Karpas-422 (cell line): ENCODE measurements at places on chromosomes 2 and 18.
A peak's percentile ranks its signal among the peaks of the same experiment; 100 is the strongest.

DNA sequence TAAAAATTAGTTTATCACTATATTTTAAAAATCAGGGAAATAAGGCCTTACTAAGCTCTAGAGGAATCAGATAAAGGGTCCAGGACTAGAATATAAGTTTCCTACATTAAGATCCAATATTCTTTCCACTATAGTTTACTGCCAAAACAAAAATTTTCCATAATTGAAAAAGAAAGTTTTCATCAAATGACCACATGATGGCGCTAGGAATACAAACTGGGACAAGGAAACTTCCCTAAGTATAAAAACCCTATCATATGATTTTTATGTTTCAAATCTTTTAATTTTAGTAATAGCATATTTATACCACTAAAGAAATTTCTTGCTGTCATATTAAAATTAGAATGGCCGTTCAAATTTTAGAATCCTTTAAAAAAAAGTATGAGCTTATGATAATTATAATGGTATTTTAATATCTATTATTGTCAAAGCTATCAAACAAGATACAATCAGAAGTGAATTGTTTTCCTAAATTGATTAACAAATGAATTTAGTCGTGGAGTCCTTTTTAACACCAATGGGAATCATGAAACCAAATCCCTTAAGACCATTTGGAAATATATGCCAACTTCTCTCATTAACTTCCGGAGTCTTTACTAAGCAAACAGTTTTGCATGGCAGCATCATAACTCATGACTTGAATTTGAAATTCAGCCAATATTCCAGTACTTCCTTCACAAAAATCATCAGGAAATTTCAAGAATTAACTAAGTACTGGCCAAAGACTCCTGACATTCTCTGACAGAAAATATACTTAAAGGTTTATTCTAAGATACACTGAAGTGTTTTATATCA, 70.3 kb downstream of the SCN1A start:
- peak; percentile 66 for DNase-seq

DNA sequence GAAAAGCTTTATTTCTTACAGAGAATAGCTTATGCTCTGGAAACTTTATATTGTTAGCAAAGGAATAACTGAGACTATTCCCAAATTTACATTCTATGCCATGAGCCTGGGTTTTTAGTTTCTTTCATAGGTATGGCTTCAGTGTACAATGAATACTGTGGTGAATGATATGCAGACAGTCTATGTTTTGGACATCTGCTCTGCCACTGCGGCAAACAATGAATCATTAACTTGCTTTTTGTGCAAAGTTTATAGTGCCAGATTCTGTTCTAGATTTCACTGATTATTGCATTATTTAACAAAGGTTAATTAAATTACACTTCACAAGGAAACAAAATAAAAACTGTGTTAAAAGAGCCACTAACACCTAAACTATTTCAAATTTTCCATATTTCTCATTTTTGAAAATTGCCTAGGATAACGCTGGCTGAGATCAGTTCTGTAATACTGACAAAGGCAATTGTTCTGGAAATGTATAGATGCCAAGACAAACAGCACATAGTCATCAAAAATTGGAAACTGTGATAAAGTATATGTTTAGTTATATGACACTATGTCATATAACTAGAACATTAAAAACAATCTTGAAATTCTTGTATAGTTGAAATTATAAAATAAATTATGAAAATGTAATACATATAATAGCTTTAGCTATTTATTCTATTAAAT, 74.7 kb downstream of the ITSN2 start:
- no peak for DNase-seq

GRCh38 chr18:2657788-2658458, 2.4 kb downstream of the SMCHD1 start:
- peak; percentile 63 for DNase-seq

DNA sequence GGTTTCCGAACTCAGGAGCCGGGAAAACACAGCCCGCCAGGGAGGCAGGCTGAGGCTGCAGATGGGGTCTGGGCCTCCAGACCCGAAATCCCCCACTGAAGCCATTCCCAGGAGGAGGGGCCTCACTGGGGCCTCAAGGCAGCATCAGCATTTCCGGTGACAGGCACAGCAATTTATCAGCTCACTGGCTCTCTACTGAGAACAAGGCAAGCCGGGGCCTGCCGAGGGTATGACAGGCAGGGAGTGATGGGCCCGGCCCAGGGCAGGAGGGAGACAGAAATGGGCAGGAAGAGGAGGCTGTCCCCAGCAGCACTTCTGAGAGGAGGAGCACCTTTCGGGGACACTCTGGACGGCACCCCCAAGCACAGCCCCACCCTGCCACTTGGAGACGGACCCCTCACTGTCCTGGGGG, 12.5 kb downstream of the SDC1 start:
- no peak for DNase-seq

DNA sequence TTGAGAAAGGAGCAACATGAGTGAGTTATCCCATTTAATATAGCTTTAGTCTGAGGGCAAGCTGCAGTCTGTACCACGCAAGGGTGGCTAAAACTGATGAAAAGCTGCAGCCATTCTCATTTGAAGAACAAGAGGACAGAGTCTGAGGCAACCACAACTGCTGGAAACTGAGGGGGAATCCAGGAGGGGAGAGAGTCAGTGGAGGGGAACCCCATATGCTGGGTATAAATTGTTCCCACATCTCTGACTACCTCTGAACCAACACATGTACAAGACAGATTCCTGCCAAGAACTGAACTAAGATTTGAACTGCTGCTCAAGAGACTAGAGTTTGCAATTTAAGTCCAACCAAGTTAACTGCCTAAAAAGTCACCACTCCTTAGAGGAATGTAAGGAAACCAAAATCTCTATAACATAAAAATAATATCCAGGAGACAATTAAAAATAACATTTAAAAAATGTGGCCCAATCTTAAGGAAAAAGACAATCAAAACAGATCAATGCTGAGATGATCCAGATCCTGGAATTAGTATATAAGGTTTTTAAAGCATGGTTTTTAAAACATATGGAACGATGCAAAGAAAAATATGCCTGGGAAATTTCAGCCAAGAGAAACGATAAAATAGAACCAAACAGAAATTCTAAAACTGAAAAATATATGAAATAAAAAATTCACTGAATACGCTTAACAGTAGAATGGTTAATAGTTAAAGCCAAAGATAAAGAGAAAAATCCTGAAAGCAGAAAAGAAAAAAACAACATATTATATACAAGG, 11.2 kb downstream of the CWC22 start:
- DNase-seq = no peak

DNA sequence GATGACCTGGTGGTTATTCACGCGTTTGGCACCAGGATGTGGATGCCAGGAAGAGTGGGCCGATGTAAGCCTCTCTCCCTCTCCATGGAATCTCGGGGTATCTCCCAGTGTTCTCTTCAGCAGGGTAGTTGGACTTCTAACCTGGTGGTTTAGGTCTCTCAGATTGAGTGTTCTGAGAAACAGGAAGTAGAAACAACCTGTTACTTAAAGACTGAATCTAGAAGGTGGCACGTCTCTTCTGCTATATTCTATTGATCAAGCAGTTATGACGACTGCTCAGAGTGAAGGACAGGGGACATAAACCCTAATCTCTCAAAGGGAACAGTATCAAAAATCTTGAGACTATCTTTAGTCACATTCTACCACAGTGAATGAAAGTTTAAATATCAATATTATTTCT, 918.7 kb upstream of the PIK3C3 start:
- DNase-seq = no peak

DNA sequence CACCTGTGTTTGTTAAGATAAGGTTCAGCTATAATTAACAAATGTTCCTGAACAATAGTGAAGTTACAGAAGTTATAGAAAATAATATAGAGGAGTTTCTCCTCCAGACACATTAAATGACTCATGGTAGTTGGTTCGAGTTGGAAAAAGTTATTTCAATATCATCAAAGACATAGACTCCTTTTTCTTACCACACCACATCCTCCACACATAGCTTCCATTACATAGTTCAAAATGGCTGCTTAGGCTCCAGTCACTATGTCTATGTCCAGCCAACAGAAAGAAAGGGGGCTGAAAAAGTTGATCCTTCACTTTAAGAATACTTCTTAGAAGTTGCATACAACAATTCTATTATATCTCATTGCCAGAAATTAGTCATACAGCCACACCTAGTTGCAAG, 50.7 kb downstream of the DYNAP start:
- no peak for DNase-seq
